Coronary artery (tissue), 2 donors: ENCODE measurements at places on chromosomes 5 and 9.
A peak's percentile ranks its signal among the peaks of the same experiment; 100 is the strongest.

- DNase-seq, result no peak
These were observed 144.5 kb upstream of the TNC start for GRCh38 chr9:115262477-115262876.

DNA sequence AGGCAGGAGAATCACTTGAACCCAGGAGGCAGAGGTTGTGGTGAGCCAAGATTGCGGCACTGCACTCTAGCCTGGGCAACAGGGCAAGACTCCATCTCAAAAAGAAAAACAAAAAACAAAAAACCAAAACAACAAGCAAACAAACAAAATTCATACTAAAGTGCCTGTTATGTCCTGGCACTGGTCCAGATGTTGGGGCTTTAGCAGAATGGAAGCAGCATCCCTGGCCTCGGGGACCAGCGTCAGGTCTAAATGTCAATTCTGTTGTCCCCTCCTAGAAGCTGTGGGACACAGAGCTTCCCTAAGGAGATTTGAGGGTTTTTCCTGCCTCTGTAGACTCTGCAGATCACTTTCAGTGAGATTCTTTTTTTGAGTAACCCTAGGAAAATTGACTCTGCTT lies 26.2 kb downstream of the PPARGC1B start:
- DNase-seq, result no peak

DNA sequence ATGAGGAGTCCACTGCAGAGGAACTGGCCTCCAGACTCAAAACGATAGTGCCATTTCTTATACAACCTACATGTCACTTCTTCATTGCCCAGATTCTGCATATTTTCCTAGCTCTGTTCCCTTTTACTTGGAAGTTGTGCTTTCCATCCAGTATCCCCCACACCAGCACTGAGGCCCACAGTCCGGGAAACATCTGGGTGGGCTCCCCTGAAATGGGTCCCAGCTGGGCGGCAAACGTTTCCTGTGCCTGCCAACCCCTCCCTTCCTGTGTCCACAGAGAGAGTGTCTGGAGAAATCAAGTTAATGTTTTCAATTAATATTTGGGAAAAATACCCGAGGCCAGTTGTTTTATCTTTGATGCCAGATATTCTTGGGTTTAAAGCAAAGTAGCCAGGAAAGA lies 111.8 kb downstream of the COL23A1 start:
- DNase-seq, result no peak

- no peak for DNase-seq
These were observed 334.4 kb downstream of the CWC27 start for GRCh38 chr5:65102976-65103711.

GRCh38 chr5:86565197-86565789 lies 52.4 kb upstream of the COX7C start:
- no peak for DNase-seq

DNA sequence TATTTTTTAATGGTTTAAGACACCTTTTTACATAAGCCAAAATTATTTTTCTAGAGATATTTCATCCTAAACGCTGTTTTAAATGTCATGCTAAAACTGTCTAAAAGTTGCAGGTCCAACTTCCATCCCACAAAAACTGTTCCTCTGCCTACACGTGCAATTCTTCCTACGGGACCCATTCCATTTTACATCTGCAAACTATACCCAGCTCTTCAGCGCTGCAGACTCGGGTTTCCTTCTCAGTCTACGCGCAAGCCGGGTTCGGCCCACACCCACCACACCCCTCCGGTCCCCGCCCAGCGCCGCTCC lies 8.7 kb downstream of the RANBP6 start:
- no peak for DNase-seq

GRCh38 chr5:176400382-176401156 lies 12.0 kb downstream of the HIGD2A start:
- DNase-seq, result no peak

DNA sequence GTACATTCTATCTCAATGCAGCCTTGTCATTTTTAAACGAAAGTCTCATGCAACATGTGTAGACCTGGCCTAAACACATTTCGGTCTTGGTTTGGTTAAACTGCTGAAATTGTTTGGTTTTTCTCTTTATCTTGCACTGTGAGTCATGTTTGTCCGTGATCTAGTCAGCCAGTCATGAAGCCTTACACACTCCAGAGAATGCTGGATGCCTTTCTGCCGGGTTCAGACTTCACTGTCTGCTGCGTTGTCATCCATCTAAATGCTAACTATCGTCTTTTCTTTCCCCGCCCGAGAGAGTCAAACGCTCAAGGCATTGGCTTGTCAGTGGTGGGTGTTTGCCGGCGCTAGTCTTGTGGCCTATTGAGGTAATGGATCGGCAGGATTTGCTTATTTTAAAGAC lies 1194.6 kb upstream of the WWC1 start:
- DNase-seq, result no peak

GRCh38 chr5:179904463-179905160 lies 3.1 kb downstream of the TBC1D9B start:
- DNase-seq, result no peak

DNA sequence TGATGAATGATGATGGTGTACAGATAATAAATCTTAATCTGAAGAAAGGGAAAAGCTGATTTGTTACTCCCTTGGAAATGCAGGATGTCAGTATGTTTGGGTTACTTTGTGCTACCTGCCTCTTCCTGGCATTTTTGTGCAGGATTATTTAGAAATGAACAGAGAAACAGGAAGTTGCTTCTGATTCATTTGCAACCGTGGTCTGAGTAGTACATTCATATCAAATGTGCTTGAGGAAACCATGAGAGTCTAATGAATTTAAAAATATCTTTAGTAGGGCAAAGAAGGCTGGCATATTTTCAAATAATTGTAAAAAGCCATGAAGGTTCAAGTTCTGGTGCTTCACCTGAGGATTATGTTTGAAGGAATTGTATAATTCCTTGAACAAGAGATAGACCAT lies 391.6 kb downstream of the TMEM161B start:
- no peak for DNase-seq

DNA sequence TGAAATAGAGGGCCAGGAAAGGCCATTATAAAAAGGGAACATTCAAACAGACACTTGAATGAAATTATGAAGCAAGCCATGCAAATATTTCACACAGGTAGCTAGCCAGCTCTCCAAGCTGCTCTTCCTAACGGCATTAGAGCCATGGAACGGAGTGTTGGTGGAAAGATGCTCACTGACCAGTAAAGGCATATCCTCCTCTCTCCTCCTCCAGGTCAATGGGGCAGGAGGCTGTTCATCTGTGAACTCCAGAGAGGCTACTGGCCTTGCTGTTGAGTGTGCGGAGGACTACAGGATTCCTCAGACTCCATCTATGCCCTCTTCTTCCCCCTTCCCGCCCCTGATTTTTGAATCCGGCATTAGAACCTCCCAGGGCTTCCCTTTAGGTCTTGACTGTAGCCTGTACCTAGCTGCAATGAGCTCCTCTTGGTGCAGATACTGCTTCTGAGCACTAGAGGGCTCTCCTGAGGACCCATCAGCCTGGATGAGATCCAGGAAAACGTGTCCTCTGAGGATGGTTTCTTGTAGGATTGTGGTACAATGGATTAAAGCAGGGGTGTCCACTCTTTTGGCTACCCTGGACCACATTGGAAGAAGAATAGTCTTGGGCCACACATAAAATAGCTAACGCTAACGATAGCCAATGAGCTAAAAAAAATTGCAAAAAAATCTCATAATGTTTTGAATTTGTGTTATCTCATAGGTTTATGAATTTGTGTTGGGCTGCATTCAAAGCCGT lies 162.2 kb downstream of the SREK1 start:
- DNase-seq, result no peak

DNA sequence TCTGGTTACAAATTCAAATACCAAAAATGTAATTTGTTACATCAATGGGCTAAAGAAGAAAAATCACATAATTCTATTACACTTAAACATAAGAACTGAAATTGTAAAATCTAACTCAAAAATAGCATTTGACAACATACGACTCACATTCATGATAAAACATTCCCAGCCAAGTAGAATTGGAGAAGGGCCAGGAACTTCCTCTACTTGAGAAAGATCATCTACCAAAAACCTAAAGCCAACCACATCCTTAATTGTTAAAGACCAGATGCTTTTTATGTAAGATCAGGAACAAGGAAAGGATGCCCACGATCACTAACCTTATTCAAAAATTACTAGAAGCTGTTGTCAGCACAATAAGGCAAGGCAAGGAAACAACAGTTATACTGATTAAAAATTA lies 1819.8 kb upstream of the C9orf72 start:
- DNase-seq, result no peak

- DNase-seq, result peak; percentile 95
These were observed at the start of gene APC for GRCh38 chr5:112737463-112738190. Gene APC (plus strand): TSS chr5:112737885. CDS start chr5:112754891, 17,006 bp downstream.

GRCh38 chr5:151078490-151079262 lies 2.2 kb downstream of the TNIP1 start:
- no peak for DNase-seq

DNA sequence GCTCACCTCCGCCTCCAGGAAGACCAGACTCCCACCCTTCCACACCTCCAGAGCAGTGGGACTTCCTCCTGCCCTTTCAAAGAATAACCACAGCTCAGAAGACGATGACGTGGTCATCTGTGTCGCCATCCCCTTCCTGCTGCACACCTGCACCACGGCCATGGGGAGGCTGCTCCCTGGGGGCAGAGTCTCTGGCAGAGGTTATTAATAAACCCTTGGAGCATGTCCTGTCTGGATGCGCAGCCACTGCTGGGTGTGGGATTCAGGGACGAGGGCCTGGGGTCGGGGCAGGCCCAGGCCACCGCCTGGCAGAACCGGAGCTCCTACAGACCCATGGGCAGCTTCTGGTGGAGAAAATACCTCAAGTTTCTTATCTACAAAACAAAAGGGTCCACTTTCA lies 5.0 kb downstream of the PAEP start:
- peak; percentile 65 for DNase-seq

- no peak for DNase-seq
These were observed 153.9 kb downstream of the ELAVL2 start for GRCh38 chr9:23672151-23672550.

- no peak for DNase-seq
These were observed 126.4 kb upstream of the RAI14 start for GRCh38 chr5:34529581-34530331.

DNA sequence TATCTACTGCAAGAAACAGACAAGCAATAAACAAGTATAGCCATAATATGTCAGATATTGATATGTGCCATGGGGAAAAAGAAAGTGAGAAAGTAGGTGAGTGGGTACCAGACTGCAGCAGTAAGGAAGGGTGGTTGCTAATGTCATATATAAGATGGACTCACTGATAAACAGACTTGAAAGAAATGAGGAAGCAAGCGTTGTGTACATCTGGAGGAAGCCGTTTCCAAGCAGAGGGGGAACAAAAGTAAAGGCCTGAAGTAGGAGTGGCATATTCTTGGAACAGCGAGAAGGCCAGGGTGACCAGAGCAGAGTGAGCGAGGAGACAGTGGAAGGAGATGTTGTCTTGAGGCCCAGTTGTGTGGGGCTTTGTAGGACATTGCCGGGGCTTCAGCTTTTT lies 142.2 kb upstream of the MAP3K1 start:
- no peak for DNase-seq

DNA sequence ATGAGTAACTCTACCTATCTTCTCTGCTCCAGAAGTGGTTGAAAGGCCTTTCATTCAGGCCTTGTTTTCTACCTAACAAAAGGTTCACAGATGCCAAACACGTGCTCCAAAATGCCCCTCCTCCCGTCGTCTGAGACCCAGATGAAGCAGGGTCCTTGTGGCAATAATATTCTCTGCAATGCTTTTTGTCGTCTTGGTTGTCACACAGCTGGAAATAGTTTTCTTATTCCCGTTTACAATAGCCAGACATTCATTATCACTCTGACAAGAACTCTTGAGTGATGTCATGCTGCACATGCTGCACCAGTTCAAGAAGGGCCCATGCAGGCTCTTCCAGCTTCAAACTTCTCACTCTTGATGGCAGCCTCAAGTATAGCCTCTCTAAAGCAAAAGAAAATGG lies 7.8 kb downstream of the LPAR1 start:
- DNase-seq, result no peak

GRCh38 chr5:39215857-39216256 lies 3.5 kb downstream of the FYB1 start:
- DNase-seq, result no peak

GRCh38 chr9:83656032-83656680 lies 33.2 kb downstream of the IDNK start:
- DNase-seq, result no peak

GRCh38 chr5:40984884-40985283 lies 75.6 kb downstream of the C7 start:
- no peak for DNase-seq

DNA sequence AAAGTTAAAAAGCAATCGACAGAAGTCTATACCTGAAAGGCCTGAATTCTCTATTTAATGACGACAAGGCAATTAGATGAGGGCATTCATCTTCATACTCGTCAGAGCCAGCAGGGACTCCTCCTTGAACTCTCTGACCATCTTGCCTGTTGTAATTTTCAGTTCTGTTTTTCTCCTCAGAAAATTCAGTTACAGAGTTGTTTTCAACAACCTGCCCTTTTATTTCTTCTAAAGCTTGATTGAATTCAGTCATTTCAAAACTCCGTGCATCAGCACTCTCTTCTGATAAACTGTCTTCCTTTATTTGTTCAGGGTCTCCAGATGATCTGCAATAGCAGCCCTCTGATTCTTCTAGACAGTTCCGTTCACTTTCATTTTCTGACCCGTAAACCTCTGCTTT lies 15.6 kb downstream of the RIOK2 start:
- DNase-seq, result no peak

DNA sequence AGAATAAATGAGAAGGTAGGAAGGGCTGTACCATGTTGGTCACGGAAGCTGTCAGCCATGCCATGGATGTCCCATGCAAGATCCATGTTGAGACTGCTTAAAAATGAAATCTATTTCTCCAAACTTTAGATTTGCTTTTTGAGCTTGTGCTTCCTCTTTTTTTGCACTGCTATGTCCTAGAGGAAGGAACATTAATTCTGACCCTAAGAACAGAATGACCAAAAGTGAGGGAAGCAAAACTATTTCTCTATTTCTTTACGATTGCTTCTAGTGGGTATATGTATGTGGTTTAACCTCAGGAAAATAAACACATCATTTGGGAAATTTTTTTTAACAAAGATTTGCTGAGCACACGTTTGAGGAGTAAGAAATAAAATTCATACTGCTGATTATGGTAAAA lies 84.6 kb downstream of the USP20 start:
- DNase-seq, result no peak

DNA sequence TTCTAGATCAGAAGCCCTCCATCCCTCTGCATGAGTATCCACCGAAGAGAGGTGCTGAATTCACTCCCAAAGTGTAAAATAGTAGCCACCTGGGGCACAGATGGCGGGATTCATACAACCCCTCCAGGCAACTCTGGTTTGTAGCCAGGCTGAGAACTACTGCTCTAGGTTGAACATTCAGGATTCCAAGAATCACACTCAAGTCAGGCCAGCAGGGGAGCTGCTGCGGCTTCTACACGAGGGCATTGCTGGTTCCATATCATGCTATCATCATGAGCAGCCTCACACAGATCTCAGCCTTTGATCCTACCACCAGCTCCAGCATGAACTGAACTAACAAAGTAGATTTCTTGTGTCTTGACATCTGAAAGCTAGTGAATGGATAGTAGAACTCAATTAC lies 367.9 kb downstream of the DIRAS2 start:
- no peak for DNase-seq

- DNase-seq, result no peak
These were observed 303.7 kb upstream of the PAPPA start for GRCh38 chr9:115849679-115850412.

- no peak for DNase-seq
These were observed at the start of gene SH3PXD2B for GRCh38 chr5:172454358-172455086. Gene SH3PXD2B (minus strand): TSS chr5:172454525. CDS start chr5:172454352, 173 bp downstream.

GRCh38 chr5:96808868-96809558 lies 1.3 kb upstream of the ERAP1 start:
- no peak for DNase-seq

- DNase-seq, result no peak
These were observed 34.1 kb upstream of the RAPGEF1 start for GRCh38 chr9:131773911-131774379.

- DNase-seq, result no peak
These were observed 61.9 kb upstream of the ITGA1 start for GRCh38 chr5:52725808-52726207.
